ENCODE measurements at places on chromosomes 11 and 22.

DNA sequence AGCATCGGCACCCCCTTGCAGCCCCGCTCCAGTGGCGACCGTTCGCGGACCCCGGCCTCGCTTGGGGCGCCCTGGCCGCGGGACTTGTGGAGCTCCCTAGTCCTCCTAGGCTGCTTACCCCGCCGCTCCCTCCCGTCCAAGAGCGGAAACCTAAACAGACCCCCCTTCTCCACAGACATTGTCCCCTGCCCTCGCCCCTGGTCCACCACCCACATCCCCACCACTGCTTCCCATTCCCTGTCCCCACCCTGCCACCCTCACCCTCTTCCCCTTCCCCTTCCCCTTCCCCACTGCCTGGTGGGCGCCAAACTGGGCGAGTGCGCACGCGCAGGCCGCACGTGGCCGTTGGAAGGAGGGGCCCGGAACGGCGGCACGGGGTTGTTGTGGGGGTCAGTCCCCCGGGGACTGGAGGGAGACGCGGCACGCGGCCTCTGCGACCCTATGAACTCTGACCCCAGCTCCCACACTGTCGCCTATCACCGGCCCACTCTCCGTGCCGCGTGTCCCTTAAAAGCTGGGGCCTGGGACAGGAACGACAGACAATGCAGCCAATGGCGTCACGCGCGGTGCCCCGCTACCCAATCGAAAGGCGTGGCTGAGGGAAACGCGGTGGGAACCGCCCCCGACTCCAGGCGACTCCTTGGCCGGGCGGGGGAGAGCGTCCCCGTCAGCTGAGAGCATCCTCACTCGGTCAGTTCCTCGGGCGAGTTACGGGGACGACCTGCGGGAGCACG lies at the start of gene SNX32:
Gene SNX32, plus strand, starts transcription at position 667 of the 734 bp plus-strand sequence. CDS start 103 bp downstream, outside the sequence.
- peak; percentile 97 for DNase-seq

DNA sequence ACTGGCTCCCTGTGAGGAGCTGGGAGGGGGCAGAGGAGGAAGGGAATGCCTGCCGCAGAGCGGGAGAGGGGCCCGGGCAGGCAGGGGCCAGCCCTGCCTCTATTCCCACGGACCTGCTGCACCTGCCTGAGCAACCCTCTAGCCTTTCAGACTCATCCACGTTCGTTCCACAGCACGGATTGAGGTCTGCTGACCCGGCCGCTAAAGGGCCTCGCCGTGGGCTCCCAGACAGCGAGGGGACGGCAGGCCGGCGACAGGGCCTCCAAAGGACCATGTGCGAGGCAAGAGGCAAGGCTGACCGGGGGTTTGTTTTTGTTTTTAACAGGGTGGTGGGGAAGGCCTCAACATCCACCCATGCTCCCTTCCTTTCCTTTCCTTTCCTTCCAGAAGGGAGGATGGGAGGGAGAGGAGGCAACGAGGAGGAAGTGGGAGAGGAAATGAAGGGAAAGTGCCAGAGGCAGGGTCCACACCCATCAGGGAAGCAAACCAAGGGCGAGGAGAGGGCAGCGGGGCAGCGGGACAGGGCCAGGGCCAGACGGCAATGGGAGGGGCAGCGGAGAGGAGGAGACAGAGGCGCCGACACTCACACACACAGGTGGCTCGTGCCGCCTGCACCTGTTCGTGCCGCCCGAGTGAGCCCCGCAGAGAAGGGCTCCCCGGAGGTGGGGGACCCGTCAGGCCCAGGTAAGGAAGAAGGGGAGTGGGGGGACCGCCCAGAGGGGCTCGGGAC lies 7.5 kb downstream of the LRFN4 start:
- no peak for DNase-seq

- no peak for DNase-seq
These were observed 25.4 kb upstream of the GSTP1 start for GRCh38 chr11:67558084-67558772.

DNA sequence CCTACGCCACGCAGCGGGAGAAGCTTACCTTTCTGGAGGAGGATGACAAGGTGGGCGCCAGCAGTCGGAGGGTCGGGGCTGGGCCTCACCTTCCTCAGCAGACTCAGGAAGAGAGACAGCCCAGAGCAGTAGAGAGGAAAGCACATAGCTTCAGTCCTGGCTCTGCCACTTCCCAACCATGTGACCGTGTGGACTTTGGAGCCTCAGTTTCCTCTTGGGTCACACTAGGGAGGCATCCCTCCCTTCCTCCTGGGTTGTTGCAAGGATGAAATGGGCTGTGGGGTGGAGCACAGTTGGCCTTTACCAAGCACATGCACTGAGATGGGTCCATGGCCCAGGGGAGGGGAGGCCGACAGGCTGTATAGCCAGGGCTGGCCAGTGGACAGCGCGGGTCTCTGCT lies 12.9 kb downstream of the DPP3 start:
- DNase-seq = no peak

- DNase-seq = no peak
These were observed at the start of gene NEFH for GRCh38 chr22:29479417-29480261. Gene NEFH, plus strand, starts transcription at chr22:29480218. Its CDS starts 45 bp downstream, at chr22:29480263.

DNA sequence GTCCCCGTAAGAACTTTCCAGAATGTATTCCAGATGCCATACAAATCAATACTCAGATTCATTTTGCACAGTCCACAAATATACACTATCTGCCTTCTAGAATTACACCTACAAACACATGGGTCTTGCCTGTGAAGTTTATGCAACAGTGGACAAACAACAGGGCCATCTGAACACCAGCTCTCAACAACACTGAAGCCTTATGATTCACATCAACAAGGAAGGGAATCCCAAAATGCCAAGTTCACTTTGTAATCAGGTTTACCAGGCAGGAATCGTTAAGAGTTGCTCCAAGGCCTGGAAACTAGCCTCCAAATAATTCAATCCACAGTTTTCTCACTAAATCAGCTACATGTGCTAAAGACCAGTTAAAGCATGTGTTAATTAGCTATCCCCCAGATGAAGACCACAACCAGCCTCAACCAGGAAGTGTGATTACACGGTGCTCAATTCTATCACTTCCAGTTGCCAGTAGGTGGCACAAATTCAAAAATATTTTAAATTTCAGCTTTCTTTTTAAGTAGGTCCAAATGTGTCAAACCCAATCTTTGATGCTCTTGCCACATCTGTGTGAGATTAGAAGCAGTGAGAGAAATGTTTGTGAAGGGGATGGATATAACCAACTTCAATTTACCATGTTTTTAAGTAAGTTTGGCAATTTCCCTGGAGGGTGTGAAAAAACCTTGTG lies 139.1 kb upstream of the BDNF start:
- peak; percentile 5 for DNase-seq

GRCh38 chr11:47946682-47947559 lies 33.4 kb upstream of the PTPRJ start:
- peak; percentile 88 for DNase-seq

DNA sequence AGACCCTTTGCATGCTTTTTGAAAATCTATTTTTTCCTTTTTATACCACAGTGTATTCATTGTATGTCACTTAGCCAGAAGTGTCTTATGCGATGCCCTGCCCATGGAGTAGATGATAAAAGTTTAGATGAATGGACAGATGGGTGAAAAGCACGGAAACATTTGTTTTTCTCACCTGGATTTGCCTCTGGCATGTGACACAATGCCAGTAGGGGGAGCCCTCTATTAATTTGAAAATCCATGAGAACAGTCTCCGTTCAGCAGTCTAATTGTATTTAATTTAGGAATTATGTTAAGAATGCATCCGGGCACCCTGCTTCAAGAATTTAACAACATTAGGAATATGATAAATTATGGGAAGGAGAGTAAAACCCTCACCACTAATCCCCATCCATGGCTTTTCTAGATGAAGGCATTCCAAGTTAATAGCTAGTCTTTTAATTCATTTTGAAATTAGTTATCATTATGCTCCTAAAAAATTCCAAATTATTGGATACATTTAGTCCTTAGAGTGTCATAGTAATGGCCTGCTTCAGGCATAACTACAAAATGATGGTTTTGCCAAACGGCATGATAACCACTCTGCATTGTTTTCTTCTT lies 55.3 kb upstream of the ALKBH3 start:
- peak; percentile 38 for DNase-seq

DNA sequence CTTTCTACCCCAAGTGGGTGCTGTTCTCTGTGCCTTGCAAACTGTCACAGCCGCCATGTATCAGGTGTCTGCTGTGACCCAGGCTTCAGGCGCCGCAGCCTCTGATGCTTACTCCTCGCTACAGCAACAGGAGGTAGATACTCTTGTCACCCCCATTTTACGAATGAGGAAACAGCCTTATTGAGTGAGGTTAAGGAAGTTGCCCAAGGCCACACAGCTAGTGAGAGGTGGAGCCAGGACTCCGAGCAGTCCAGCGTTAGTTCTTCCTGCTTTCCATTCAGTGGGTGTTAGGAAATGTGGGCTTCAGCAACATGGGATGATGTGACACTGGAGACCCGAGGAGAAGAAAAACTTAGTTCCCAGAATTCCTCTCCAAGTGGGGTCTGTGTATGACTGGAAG lies 14.3 kb downstream of the RNF215 start:
- DNase-seq = no peak

- DNase-seq = no peak
These were observed 1489.5 kb downstream of the BRD1 start for GRCh38 chr22:48337957-48338792.

All from erythroblast (primary cell).